ENCODE measurements at places on chromosomes 6 and 20. TPM values are rescaled to one million over a fixed set of nuclear protein-coding genes. Genes with fewer than 3 reads are reported as not detected.

PRR18 gene
- 0.15 TPM for total RNA-seq

GPX5 gene
- not detected for total RNA-seq

DSE gene
- 36.0 TPM for total RNA-seq

- no peaks in the 10 kb centered on the region for H3K4me1 ChIP-seq
- no peak overlapping the region for H3K27ac ChIP-seq
- no peaks in the 10 kb centered on the region for H3K27me3 ChIP-seq
- no peak for DNase-seq
- H3K36me3 ChIP-seq, result no peaks in the 10 kb centered on the region
These were observed 192.7 kb upstream of the CNR1 start for GRCh38 chr6:88358846-88359245.

DNA sequence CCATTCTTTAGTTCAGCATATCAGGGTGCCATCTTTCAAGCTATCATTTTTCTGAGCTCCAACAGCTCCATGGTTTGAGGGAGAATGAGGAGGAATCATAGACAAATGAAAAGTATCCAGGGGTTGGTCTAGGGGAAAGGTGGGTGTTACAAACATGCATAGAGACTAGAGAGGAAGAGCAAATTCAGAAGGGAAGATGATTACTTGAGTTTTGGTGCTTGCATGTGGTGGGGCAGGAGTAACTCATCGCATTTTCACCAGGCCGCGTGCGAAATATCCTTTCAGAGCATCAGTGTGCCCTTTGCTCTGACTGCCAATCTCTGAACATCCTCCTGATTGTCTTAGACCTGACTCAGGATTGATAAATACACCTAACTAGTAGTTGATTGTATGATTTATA lies 7.7 kb upstream of the BICRAL start:
- peaks cover 46% of the 10 kb centered on the region for H3K4me1 ChIP-seq
- no peaks in the 10 kb centered on the region for H3K36me3 ChIP-seq
- no peak overlapping the region for H3K4me3 ChIP-seq
- no peaks in the 10 kb centered on the region for H3K27me3 ChIP-seq

- no peaks in the 10 kb centered on the region for H3K36me3 ChIP-seq
- H3K4me1 ChIP-seq, result no peaks in the 10 kb centered on the region
These were observed 84.2 kb downstream of the MYB start for GRCh38 chr6:135265278-135265677.

OVOL2 gene
- total RNA-seq, result 13.0 TPM

- no peaks in the 10 kb centered on the region for H3K27me3 ChIP-seq
- DNase-seq, result no peak
- H3K4me3 ChIP-seq, result no peak overlapping the region
- no peaks in the 10 kb centered on the region for H3K4me1 ChIP-seq
- H3K36me3 ChIP-seq, result no peaks in the 10 kb centered on the region
These were observed 582.9 kb upstream of the EYS start for GRCh38 chr6:66289889-66290288.

DNA sequence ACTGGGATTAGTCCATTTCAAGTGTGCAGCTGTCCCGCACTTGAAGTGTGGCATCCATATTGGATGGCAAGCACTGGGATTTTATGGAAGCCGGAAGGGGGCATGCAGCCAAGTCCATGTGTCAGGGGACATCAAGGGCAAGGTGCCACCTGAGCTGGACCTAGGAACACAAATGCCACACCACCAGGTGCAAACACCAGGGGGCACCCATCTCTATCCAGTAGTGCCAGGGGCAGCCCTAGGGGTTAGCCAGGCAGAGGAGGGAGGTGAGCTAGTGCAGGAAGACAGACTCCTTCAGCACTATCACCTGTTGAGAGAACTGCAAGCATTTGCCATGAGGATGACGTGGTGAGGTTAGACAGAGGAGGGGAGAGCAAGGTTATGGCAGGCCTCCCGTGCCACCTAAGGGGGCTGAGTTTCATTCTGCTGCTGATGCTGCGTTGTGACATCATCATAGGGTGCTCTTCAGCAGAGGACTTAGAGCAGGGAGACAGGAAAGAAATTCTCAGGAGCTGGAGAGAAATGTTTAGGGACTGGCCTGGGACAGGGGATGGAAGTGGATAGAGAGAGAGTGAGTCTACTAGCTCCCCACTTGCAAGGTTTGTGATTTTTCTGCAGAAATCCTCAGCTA lies 192.6 kb upstream of the SLC24A3 start:
- H3K4me1 ChIP-seq, result no peaks in the 10 kb centered on the region
- H3K27ac ChIP-seq, result no peak overlapping the region
- no peaks in the 10 kb centered on the region for H3K36me3 ChIP-seq
- DNase-seq, result no peak

- no peak for DNase-seq
- H3K27ac ChIP-seq, result no peak overlapping the region
- H3K4me3 ChIP-seq, result no peak overlapping the region
These were observed 57.4 kb downstream of the PREP start for GRCh38 chr6:105345506-105345905.

GRCh38 chr6:75493400-75494064 lies at the start of gene FILIP1:
FILIP1 (minus strand) TSS chr6:75493800; CDS start chr6:75414972, 78,828 bp downstream.
- peak within 1 kb of the TSS; percentile 31 for H3K4me3 ChIP-seq
- H3K4me1 ChIP-seq, result peaks cover 3% of the 10 kb centered on the region
- H3K27ac ChIP-seq, result peak within 1 kb of the TSS; percentile 78
- no peak for DNase-seq
- no peaks in the 10 kb centered on the region for H3K36me3 ChIP-seq

DNA sequence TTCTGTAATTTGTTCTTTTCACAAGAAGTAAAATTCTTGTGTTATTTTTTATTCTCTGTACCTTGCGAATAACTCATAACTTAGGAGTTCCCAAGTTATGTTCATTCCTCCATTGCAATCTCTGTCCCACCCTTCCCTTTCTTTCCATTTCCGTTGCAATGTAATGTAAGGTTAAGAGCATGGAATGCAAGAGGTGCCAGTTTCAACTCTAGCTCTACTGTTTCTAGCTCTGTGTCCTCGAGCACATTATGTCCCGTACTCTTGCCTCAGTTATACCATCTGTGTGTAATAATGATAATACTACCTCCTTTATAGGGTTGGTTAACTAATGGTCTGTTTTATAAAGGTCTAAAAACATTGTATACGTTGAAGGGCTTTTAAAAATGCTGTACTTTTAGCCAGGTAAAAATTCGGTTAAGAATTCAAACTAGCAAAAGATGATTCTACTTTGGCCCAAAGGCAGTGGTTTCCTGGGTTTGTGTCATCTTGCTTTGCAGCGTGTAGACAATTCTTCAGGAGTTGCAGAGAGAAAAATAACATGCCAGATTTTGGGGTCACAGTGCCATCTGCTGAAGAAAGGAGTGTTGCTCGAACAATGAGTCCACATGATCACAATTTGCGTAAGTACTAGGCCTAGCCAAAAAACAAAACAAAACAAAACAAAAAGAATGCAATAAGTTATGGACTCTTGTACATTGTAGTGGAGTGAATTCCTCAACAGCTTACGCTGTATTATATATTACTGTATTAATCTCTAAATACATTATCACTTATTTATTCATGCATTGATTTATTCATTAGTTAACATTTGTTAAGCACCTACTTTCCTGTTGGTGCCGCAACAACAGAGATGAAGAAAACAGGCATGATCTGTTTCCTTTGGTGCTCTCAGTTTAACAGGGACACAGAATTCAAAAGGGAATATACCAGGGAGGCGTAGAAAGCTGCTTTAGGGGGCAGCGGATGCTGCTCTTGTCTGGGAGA lies 10.0 kb upstream of the PFDN4 start:
- no peak overlapping the region for H3K4me3 ChIP-seq
- no peaks in the 10 kb centered on the region for H3K27me3 ChIP-seq
- no peak overlapping the region for H3K27ac ChIP-seq
- no peak for DNase-seq

- no peak overlapping the region for H3K27ac ChIP-seq
- H3K4me3 ChIP-seq, result no peak overlapping the region
- DNase-seq, result peak; percentile 88
- H3K36me3 ChIP-seq, result no peaks in the 10 kb centered on the region
- no peaks in the 10 kb centered on the region for H3K4me1 ChIP-seq
These were observed 8.9 kb upstream of the MLN start for GRCh38 chr6:33812669-33813068.

DNA sequence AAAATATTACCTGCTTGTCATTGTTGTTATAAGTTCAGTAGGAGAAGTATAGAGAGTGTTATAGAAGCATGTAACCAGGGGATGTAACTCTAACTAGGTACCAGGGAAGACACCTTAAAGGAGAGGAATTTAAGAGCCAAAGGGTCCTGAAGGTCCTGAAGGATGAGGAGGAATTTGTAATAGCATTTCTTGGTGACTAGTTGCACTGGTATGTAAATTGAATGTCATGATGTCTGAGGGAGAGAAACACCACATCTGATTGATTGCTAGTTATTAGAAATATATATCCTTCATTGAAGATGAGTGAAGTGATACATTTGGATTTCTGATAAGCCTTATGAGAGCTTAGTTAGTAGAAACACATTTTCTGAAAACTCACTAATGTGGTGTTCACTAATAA lies 643.8 kb downstream of the RFPL4B start:
- DNase-seq, result no peak
- no peaks in the 10 kb centered on the region for H3K4me1 ChIP-seq
- no peak overlapping the region for H3K4me3 ChIP-seq

- H3K4me3 ChIP-seq, result no peak overlapping the region
- no peaks in the 10 kb centered on the region for H3K4me1 ChIP-seq
- no peak for DNase-seq
- H3K36me3 ChIP-seq, result no peaks in the 10 kb centered on the region
- no peak overlapping the region for H3K27ac ChIP-seq
- no peaks in the 10 kb centered on the region for H3K27me3 ChIP-seq
These were observed 26.0 kb upstream of the SCRT2 start for GRCh38 chr20:701401-702129.

DNA sequence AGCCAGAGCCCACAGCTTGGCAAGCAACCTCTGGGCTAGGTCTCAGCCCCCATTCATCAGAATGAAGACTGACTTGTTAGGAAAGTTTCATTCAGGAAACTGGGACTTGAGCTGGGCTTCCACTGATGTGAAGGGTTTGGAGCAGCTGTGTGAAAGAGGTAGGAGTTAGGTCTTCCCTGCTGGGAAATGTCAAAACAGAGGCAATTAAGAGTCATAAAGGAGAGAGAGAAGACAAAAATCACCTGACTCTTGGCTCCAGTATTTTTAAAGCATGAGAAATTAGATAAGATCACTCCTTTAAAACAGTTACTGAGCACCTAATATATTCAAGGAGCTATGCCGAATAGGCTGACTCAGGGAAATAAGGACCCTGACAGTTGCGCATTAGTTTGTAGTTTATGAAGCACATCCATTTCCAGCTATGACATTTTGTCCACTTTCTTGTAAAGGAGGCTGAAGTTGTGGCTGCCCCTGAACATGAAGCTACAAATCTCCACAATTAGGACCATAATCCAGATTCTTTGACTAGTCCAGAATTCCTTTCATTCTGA lies 3.9 kb upstream of the TRIM40 start:
- H3K4me3 ChIP-seq, result no peak overlapping the region
- H3K27ac ChIP-seq, result no peak overlapping the region
- H3K36me3 ChIP-seq, result no peaks in the 10 kb centered on the region
- H3K27me3 ChIP-seq, result no peaks in the 10 kb centered on the region

DNA sequence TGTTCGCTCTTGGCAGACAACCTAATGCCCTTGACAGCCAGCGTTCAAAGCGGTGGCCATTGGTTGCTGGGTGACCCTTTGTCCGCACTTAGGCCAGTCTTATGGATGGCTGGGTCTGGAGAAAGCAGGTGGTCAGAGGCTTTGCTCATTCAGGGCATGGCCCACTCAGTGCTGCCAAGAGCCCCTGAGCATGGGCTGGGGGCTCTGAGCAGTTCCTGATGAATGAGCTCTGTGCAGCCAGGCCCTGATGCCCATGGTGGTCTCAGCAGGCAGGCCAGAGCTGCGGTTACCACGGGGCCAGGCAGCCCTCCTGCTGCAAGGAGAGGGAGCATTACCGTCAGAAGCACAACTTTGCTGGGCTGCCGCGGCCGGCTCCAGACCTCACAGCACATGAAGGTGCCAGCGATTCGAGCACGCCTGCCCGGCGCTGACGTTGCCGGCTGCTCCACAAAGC lies 36.3 kb downstream of the CDH4 start:
- H3K36me3 ChIP-seq, result no peaks in the 10 kb centered on the region
- DNase-seq, result peak; percentile 70
- H3K27me3 ChIP-seq, result no peaks in the 10 kb centered on the region
- H3K4me3 ChIP-seq, result no peak overlapping the region

- no peak for DNase-seq
- H3K27ac ChIP-seq, result peak within 1 kb of the TSS; percentile 86
- peaks cover 22% of the 10 kb centered on the region for H3K27me3 ChIP-seq
These were observed at the start of gene TCF21 for GRCh38 chr6:133888929-133889556. TCF21 (plus strand) TSS chr6:133889113; CDS start chr6:133889398, 285 bp downstream.

DNA sequence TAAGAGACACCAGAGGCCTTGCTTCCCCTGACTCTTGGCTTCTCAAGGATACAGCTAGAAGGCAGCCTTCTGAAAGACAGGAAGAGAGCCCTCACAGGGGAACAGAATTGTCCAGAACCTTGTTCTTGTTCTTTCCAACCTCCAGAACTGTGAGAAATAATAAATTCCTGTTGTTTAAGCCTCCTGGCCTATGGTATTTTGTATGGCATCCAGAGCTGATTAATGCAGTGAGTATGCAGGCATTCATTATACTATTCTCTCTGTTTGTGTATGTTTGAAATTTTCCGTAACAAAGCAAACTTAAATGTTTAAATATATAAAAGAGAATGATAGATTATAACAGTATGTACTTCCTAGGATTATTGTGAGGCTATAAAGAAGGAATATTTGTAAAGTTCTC lies 903.4 kb upstream of the FLRT3 start:
- no peak overlapping the region for H3K4me3 ChIP-seq
- H3K4me1 ChIP-seq, result no peaks in the 10 kb centered on the region
- no peaks in the 10 kb centered on the region for H3K36me3 ChIP-seq
- no peaks in the 10 kb centered on the region for H3K27me3 ChIP-seq

DNA sequence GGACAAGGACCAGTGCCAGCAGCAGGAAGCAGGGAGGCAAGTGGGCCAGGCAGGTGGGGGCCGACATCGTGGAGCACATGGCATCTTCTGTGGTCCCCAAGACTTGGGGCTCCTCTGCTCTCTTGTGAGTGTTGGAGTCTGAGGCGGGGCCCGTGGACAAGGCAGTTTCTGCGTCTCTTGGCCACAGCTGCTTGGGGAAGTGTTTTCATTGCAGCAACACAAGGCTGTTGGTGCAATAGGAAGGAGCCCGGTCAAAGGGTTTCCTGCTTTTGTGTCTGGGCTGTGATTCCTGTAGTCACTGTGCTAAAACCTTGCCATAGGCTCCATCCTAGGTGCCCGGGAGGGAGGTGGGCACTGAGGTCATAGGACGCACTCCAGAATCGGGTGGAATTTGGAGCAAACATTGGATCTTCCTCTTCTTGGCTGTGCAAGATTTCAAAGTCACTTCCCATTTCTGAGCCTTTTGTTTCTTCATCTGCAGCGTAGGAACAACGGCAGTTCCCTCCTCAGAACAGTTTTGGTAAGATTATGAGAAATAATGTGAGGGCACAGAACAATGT lies at the start of gene SIRPB2:
SIRPB2 (minus strand) TSS at position 140 of the 560 bp plus-strand sequence; CDS start at position 79, 61 bp downstream.
- peak within 1 kb of the TSS; percentile 35 for H3K4me3 ChIP-seq
- H3K4me1 ChIP-seq, result peaks cover 6% of the 10 kb centered on the region
- DNase-seq, result peak; percentile 58
- no peaks in the 10 kb centered on the region for H3K27me3 ChIP-seq
- no peaks in the 10 kb centered on the region for H3K36me3 ChIP-seq
- peak within 1 kb of the TSS; percentile 86 for H3K27ac ChIP-seq

- H3K4me3 ChIP-seq, result no peak overlapping the region
- DNase-seq, result no peak
- H3K27me3 ChIP-seq, result no peaks in the 10 kb centered on the region
- H3K27ac ChIP-seq, result no peak overlapping the region
These were observed 93.0 kb downstream of the ANKRD6 start for GRCh38 chr6:89525786-89526562.

PTK7 gene
- 125 TPM for total RNA-seq

TFAP2A gene
- total RNA-seq, result 0.69 TPM

GRCh38 chr6:14966906-14967711 lies 278.8 kb upstream of the JARID2 start:
- no peaks in the 10 kb centered on the region for H3K27me3 ChIP-seq
- no peaks in the 10 kb centered on the region for H3K36me3 ChIP-seq
- H3K4me1 ChIP-seq, result no peaks in the 10 kb centered on the region
- H3K4me3 ChIP-seq, result no peak overlapping the region
- DNase-seq, result no peak
- H3K27ac ChIP-seq, result no peak overlapping the region

DEFB124 gene
- not detected for total RNA-seq

Measured in upper lobe of left lung (tissue), 6 donors.